ENCODE measurements at places on chromosomes 13 and 19.
A peak's percentile ranks its signal among the peaks of the same experiment; 100 is the strongest.

GRCh38 chr19:14472202-14472938, 2.8 kb downstream of the PTGER1 start:
- DNase-seq, result peak; percentile 48

GRCh38 chr13:40061466-40062450, 406.3 kb downstream of the COG6 start:
- DNase-seq, result no peak

GRCh38 chr19:45645631-45646344, 6.6 kb upstream of the EML2 start:
- DNase-seq, result peak; percentile 61

DNA sequence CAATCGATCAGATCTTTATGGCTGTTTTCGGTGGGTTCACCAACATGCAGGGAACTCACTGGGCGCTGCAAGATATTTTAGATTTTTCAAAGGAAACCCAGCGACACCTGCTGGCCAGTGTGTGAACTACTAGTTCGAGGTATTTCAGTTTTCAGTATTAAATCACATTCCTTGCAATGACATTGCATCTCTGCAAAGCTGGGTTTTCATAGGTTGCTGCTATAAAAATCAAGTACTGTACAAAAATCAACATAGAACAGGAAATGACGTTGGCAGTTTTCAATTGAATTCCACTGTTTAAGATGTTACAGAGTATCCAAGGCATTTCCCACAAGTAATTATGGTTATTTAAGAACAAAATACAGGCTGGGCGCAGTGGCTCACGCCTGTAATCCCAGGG, 17.6 kb downstream of the LIG1 start:
- no peak for DNase-seq

DNA sequence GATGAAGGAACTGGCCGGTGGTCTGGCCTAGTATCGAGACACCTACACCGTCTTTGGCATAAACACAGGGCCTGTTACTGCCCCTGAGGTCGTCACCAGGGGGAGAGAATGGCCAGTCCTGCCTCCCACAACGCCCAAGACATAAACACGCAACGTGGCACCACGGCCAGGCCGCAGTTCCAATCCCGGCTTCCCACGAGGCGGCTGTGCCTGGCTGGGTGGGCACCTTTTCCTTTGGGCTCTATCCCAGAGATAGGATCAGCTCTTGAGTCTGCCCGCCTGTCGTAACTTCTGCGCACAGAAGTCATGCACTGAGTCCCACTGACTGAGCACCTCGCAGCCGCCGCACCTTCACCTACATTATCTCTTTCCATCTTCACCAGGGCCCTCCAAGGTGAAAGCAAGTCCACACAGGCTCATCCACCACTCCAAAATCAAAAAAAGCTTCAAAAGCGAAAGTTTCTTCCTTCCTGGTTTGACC, 1.1 kb downstream of the MIER2 start:
- no peak for DNase-seq

DNA sequence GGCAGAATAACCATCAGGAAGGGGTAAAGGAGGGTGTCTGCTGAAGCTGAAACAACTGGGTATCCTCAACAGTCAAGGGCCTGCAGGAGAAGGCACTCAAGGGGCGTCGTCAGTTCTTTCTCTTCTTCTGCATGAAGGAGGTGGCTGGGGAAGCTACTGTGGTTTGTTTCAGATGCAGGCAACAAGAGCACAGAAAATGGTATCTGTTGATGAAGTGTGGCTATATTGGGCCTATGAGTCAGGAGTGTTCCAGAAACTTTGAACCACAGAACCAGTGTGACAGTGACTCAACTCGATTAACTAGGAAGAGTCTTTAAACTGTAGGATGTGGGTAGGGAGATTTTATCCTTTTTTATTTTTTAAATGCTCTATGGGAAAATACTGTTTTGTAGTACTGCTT, 686.3 kb downstream of the FGF9 start:
- DNase-seq, result no peak

- no peak for DNase-seq
Measured at GRCh38 chr13:45859705-45860104, 8.2 kb upstream of the SIAH3 start.

DNA sequence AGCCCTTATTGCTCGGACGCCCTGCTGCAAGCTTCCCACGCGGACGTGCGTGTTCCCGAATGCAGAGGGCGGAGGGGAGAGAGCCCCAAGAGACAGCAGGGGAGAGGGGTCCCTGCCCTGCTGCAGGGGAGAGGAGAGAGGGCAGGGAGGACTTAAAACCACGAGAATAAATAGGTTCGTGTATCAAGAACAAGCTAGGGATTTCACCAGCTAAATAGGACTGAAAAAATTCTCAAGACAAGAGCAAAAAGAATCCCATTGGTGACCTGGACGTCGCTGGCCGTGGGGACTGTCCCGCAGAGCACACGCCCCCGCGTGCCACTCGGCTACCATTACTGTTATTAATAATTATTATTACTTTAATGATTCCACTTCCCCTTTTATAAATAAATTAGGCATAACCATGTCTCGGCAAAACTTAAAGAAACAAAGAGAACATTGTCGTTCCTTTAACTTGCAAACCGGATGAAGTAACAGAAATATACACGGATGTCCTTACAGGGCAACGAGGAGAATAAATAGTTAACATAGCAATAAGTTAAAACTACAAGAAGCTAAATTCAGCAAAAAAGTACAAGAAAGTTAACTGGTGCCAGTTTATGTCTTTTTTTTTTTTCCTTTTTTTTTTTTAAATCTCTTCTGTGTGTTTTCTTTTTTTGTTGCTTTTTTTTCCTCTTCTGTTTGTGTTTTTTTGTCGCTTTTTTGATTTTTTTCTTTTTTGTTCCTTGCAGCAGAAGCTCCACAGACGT, 16.6 kb downstream of the PRKCSH start:
- DNase-seq, result no peak

GRCh38 chr19:33443638-33444561, 70.4 kb downstream of the CEBPG start:
- DNase-seq, result no peak

DNA sequence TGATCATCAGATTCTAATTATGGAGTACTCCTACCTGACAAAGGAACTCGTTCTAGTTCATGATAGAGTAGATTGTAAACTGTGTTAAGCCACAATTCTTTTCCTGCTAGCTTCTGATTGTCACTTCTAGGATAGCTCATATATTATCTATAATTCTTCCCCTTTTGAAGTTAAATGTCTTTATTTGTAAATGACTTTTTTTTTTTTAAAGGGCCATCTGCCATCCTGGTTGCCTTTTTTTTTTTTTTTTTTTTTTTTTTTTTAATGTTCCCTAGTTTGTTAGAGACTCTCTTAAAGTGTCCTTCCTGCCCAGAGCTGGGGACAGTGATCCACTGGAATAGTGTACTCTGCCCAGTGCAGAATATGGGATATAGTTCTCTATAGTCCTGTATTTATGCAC, 4.3 kb downstream of the CHAMP1 start:
- no peak for DNase-seq

DNA sequence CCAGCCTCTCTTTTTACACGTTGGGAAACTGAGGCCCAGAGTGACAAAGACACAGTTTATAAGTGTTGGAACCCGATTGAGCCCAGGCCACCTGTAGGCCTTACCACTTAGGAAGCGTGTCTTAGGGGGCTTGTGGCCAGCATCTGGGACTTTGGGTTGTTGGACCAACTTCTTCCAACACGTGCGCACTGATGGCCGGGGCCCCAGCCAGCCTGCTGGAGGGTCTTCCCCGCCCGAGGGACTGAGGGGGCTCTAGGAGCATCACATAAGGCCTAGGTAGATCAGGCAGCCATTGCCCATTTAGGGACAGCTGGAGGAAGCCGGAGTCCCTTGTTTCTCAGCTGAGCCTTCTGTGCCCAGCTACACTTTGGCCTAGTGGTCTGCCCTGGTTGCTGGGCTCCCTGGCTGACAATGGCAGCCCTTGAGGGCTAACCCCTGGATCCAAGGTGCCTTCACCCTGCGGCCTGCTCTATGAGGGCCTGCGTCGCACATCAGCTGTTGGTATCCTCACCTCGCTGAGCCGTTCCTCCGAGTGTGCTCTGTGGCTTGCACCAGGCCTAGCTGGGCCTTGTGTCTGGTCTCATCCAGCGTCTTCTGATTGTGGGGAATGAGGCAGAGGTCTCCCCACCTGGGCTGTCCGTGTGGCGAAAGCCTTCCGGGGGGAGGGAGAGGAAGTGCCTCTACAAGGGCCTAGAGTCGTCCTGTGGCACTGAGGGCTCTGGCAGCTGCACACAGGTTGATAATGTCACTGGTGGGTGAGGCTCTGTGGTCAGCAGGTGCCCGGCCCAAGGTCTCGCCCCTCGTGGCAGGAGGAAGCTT, 1.2 kb downstream of the RAB11B start:
- DNase-seq, result no peak

GRCh38 chr19:815775-816499, 5.8 kb downstream of the PLPPR3 start:
- DNase-seq, result no peak

- DNase-seq, result no peak
Measured at GRCh38 chr13:35768551-35768950, 292.1 kb upstream of the MAB21L1 start.

- no peak for DNase-seq
Measured at GRCh38 chr13:75376792-75377402, 105.1 kb downstream of the TBC1D4 start.

- DNase-seq, result no peak
Measured at GRCh38 chr19:51727349-51727880, 3.6 kb upstream of the HAS1 start.

- DNase-seq, result no peak
Measured at GRCh38 chr19:5466814-5467291, 11.6 kb downstream of the ZNRF4 start.

GRCh38 chr13:46345398-46345797, 41.7 kb downstream of the RUBCNL start:
- DNase-seq, result no peak

DNA sequence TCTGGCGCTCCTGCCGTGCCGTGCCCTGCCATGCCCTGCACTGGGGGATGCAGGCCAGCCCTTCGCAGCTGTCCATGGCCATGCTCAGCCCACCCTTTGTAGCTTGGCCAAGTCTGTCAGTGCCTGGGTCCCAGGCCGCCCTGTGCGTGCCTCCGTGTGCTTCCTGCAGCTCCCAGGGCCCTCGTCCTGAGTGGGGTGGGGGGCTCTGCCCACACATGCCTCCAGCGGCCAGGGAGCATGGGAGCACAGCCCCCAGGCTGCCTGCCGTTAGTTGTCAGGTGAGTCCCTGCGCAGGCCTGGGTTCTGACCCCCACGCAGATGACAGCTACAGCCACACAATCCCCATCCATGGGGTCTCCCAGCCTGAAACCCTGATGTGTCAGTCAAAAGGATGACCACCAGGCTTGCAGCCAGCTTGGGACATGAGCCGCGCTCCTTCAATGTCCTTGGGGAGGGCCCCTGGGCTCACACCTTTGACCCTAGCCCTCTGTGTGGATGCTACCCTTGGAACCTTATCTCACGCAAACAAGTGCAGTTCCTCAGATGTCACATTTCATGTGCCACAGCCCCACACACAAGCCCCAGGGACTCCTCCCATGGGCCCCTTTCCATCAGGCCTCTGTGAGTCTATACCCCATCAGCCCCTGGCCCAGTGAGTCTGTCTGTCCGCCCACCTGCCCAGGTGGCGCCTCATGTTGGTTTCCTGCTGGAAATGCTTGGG, 24.5 kb downstream of the TMED1 start:
- DNase-seq, result no peak

DNA sequence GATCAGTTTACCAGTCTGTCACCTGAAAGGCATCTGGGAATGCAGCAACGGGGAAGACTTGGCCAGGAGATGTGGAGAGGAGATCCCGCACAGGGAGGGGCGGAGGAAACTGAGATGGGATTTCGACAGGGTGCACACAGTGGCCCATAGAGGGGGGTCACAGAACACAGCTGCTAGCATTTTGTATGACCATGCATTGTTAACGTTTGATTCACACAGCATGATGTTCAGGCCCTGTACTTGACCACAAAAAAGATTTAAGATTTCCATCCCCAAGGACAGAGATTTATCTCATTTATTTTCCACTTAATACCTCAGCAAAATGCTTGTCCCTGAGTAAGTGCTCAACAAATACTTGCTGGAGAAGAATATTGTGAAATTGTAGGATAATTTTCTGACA, 63.2 kb downstream of the RAB20 start:
- no peak for DNase-seq

- DNase-seq, result peak; percentile 71
Measured at GRCh38 chr13:48976576-48977285, 1.0 kb downstream of the FNDC3A start.

- no peak for DNase-seq
Measured at GRCh38 chr13:105602956-105603670, 932.3 kb downstream of the EFNB2 start.

DNA sequence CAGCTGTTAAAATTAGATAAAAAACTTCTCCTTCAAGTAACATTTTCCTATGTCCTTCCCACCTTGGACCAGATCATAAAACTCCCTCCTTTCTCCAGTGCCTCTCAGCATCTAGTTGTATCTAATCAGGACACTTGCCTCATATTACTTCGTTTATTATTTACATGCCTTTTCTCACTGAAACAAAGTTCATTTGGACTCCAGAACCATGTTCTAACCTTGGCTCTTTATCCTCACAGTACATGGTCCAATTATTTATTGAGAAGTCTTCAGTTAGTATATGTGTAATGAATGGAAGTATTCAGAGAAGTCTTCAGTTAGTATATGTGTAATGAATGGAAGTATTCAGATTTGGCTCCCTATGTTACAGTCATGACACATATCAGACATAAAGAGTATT, 342.7 kb downstream of the OXGR1 start:
- no peak for DNase-seq

DNA sequence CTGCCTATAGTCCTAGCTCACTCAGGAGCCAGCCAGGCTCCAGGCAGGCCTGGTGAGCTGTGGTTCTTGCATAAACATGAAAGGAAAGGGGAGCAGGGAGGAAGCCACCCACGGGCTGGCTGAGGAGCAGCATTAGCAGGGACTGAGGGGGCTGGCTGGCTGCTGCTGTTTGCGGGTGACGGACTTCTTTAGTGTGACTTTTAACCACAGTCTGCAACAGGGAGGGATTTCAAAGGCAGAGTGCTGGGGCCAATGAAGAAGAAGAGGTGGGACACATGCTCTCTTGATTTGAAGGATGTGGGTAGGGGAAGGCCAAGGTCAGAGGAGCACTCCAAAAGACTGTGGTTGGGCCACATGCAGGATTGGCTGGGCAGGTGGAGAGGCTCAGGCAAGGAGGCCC, 223.0 kb downstream of the DNAJC15 start:
- DNase-seq, result no peak

- DNase-seq, result no peak
Measured at GRCh38 chr19:41691268-41691970, 3.3 kb upstream of the CEACAM7 start.

GRCh38 chr19:17113127-17113785, 37.7 kb downstream of the MYO9B start:
- no peak for DNase-seq

DNA sequence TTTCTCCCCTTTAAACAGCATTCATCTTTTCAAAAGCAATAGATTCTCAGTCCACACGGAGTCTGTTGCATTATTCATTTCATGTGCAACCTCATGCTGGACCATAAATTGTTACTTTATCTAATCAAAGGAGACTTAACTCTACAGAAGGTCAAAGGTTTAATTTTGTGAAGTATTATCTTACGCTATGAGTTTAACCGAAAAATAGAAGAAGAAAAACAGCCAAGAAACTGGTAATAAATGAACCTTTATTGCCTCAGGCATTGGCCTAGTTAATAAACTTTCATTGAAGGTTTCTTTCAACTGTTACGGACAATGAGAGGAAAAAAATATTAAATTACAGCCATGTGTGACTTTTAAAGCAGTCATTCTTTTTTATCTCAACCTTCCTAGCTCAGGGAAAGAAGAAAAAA, 223.6 kb downstream of the DACH1 start:
- DNase-seq, result no peak

All from T-helper 22 cell (primary cell).